ENCODE measurements at places on chromosomes 7 and 10.

DNA sequence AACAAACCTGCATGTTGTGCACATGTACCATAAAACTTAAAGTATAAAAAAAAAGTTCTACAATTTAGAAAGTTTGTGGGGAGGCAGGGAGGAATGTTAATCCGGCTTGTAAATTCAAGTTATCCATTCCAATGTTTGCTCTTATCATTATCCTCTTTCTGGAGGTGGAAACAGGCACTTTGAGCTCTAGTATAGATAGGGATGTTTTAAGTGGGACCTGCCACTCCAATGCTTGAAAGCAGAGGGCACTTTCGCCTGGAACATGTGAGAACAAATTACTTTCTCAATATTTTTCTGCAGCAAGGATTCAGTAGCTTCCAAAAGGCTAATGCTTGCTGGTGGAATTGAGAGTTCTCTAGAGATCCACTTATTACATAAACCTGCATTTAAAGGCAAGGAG, 45.6 kb downstream of the FEZF1 start:
- no peak for DNase-seq

DNA sequence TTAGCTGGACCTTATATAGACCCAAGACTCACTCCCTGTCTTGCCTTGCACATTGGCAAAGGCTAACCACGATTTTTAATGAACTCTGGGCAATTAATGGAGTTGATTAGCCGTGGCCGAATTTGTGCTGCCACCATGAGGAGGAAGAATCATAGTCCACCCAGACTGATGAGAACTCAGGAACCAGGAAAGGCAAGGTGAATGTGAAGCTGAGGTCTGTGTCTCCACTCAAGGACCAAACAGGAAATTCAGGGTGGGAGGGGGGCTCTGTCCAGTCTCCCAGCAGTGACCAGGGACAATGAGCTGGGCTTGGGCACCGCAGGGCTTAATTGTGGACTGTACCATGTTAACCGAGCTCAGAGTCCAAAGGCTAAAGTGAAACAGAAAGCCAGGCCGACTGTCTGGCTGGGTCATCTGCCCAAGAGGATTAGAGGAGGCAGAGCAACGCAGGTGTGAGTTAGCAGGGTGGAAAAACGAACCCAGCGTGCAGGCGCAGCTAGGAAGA, 127.0 kb upstream of the JCAD start:
- DNase-seq, result no peak

DNA sequence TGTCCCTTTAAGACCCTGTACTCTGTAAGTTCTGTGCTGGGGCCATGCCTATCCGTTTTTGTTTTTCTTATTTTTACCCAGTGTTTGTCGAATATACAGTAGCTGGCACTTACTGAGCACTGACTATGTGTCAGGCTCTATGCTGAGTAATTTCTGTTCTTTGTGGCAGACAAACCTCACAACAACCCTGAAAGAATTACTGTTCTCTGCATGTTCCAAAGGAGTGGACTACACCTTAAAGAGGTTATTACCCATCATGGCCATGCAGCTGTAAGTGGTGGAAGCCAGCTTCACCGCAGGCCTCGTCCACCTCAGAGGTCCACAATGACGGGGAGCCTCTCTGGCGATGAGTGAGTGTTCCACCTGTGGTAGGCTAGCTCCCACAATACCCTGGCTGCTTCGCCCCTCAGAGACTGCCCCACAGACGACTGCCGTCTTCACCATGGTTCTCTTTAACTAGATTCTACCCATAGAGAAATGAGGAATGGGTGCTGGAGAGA, 30.1 kb upstream of the RBM20 start:
- no peak for DNase-seq

DNA sequence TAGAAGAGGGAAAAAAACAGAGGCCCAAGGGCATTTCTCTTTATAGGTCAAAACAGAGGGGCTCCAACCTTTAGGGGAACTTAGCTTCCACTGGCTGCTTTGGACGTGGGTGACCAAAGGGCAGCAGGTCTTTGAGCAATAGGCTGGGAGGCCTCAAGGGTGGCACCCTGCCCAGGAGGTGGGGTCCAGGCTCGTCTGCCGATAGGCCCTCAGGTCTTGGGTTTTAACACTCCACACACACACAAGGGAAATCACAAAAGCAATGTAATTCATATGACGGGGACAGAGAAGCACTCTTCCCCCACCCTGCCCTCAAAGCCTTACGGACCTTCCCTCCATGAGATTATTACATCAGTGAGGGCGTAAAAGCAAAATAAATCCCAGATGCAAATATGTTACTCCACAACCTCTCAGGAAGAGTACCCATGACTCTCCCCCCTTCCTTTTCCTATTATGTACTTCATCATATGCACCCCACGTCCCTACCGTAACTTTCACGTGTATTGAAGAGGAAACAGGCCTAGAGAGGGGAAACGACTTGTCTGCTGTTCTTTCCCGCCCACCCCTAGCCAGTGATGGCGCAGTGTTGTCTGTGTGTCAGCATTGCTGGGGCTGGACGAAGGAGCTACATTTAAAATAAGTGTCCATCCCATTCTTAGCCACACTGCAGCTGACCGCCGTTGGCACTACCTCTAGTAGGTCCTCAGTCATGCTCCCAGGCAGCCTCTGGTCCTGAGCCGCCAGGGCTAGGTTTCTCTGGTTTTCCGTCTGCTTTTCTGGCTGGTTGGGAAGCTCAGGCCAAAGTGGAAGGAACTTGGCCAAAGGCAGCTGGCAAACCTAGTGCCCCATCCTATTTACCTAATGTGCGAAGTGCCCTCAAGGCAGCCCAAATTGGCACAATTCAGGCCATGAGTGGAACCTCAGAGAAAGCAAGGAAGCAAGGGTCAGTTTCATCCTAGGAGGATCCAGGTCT, 2.1 kb downstream of the PCBD1 start:
- no peak for DNase-seq

GRCh38 chr10:62076891-62077290, 175.4 kb downstream of the ARID5B start:
- no peak for DNase-seq

GRCh38 chr10:4450981-4451908, 374.8 kb upstream of the AKR1E2 start:
- peak; percentile 33 for DNase-seq

GRCh38 chr10:131625041-131625440, 275.8 kb upstream of the PPP2R2D start:
- DNase-seq, result no peak

DNA sequence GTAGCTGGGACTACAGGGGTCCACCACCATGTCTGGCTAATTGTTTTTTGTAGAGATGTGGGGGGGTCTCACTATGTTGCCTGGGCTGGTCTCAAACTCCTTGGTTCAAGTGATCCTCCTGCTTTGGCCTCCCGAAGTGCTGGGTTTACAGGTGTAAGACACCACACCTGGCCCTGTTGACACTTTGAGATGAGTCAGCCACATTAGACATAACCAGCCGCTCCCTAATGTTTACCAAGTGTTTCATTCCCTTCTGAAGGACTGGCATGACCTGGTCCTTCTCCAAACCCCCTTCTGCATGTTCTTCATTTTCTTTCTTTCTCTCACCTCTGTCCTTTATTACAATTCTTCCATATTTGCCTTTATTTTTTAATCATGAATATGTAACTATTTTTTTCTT, 67.8 kb downstream of the TAF3 start:
- no peak for DNase-seq

- DNase-seq, result no peak
Observed at GRCh38 chr10:18303851-18304801, 163.9 kb downstream of the CACNB2 start.

GRCh38 chr7:139776486-139777132, 1.2 kb downstream of the HIPK2 start:
- peak; percentile 43 for DNase-seq

GRCh38 chr7:47759056-47759706, 177.3 kb upstream of the TNS3 start:
- no peak for DNase-seq

GRCh38 chr7:144508702-144509101, 105.2 kb upstream of the NOBOX start:
- DNase-seq, result no peak

- no peak for DNase-seq
Observed at GRCh38 chr7:836429-836828, 4.2 kb downstream of the SUN1 start.

- no peak for DNase-seq
Observed at GRCh38 chr7:55308186-55308929, 56.8 kb upstream of the LANCL2 start.

DNA sequence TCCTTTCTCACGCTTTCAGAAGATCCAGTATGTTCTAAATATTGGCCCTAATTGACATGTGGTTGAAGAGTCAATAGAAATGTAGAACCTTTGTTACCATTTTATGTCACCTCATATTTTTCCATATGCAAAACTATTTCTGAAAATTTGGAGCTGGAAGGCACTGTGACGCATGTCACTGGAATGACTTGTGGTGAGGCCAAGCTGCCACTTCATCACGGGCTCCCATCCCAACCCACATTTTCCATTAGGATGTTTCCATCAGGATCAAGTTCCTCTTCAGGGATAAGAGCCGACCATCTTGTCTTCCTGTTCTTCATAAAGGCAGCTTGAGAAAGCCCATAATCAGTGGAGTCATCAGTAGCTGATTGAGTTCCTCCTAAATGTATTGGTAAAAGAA, 1241.7 kb downstream of the GATA3 start:
- no peak for DNase-seq

- peak; percentile 68 for DNase-seq
Observed at GRCh38 chr10:34522546-34522945, 292.6 kb downstream of the PARD3 start.

DNA sequence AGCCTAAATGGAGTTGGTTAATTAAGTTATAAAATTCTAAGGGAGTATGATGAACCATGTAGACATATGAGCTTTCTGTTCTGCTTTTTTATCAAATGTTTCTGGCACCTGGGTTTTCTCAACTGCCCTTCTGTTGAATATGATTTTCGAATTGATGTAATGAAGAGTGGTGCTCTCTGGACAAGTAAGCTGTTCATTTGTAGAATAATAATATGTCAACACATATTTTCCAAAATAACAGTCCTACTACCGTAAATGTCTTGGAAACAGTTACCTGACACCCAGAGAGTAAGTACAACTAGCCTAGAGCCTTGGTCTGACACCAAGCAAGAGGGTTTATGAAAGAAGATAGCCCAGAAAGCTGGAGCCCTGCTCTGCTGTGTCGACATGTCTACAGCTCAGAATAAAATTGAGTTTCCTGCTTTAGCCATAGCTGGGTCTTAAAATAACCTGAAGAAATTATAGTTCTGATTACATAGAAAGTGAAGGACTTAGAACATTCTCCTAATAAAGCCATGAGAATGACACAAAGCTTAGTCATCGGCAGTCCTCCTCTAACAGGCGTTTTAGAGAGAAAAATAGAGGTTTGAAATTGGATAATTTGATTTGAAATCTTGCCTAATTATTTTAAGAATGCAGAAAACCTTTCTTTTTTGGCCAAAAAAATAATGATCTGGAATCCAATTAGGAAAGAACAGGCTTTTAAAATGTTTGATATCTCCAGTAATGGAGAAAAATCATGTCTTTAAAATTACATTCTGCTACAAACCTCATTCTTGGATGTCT, 25.1 kb downstream of the HDAC9 start:
- no peak for DNase-seq

- no peak for DNase-seq
Observed at GRCh38 chr7:92498557-92498956, 20.8 kb upstream of the ERVW-1 start.

GRCh38 chr10:29600821-29601220, 34.0 kb downstream of the SVIL start:
- no peak for DNase-seq

GRCh38 chr7:75604408-75604807, 112.3 kb downstream of the SPDYE5 start:
- DNase-seq, result no peak

GRCh38 chr7:6271694-6272440, 557 bp downstream of the CYTH3 start:
- no peak for DNase-seq

GRCh38 chr7:151590071-151590849, 70.6 kb upstream of the RHEB start:
- no peak for DNase-seq

DNA sequence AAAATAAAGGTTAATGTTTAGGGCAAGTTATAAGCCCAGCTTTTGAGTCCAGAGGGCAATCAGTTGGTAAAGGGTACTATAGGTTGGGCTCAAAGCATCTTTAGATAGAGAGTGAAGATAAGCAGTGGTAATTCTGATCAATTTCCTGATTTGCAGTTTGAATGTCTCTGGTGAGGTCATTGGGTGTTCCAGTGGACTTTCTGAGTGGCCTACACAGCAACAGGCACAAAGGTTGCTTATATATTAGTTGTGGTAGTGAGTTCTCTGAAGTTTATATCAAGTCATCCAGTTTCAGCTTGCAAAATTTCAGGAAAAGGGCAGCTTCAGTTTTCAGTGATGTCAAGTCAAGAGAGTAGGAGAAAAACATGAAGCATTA, 29.1 kb downstream of the GIMAP5 start:
- no peak for DNase-seq

- no peak for DNase-seq
Observed at GRCh38 chr7:80128918-80129317, 5.7 kb upstream of the GNAI1 start.

GRCh38 chr7:118312966-118313365, 88.5 kb downstream of the ANKRD7 start:
- no peak for DNase-seq

- no peak for DNase-seq
Observed at GRCh38 chr7:158458716-158459282, 128.8 kb downstream of the PTPRN2 start.

- no peak for DNase-seq
Observed at GRCh38 chr10:59799421-59799820, 46.2 kb upstream of the MRLN start.

- DNase-seq, result no peak
Observed at GRCh38 chr10:128422190-128422589, 296.0 kb upstream of the MKI67 start.

GRCh38 chr7:48144291-48144768, 26.9 kb upstream of the ABCA13 start:
- DNase-seq, result no peak

GRCh38 chr7:79610748-79611304, 157.4 kb upstream of the MAGI2 start:
- DNase-seq, result no peak

- DNase-seq, result no peak
Observed at GRCh38 chr10:58840840-58841435, 328.3 kb downstream of the BICC1 start.

DNA sequence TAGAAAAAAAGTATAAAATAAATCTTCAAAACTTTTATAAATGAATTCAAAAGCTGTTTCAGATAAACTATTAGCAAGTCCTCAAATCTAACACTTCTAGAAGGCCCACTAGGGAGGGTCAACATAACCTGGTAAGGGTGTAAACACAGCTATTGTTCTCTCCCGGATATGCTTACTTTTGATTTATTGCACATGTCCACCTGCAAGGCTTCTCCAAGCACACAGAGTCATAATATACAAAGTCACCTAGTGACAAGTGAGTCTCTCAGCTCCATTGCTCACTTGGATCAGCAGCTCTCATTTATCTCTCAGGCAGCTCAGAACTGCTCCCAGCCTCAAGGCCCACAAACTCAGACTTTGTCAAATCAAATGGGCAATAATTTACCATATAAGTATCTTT, 44.0 kb upstream of the COL1A2 start:
- peak; percentile 81 for DNase-seq

- DNase-seq, result no peak
Observed at GRCh38 chr7:2162959-2163358, 69.8 kb downstream of the MAD1L1 start.

- DNase-seq, result peak; percentile 27
Observed at GRCh38 chr7:36929791-36930190, 205.5 kb upstream of the AOAH start.

All from NCI-H748 treated with DMSO at 0.1 percent for 48 hours (cell line).